ENCODE measurements at places on chromosomes 16 and 17.
A peak's percentile ranks its signal among the peaks of the same experiment; 100 is the strongest.

- no peak for DNase-seq
Observed at GRCh38 chr16:89290887-89291286, 73.4 kb downstream of the ZNF778 start.

DNA sequence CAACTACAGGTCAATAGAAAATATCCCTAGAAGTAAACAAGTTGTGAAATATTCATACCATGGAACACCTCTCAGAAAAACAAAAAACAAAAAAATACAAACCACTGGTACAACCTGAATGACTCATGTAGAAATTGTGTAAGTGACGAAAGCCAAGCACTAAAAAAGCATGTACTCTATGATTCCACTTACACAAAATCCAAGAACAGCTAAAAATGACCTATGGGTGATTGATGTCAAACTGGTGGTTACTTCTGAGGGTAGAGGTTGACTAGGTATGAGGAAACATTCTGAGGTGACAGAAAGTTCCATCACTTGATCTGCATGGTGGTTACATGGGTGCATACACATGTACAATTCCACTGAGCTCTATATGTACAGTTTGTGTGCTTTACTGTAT, 31.1 kb downstream of the DHRS7C start:
- no peak for DNase-seq

- no peak for DNase-seq
Observed at GRCh38 chr16:67773099-67773498, 33.3 kb downstream of the RANBP10 start.

GRCh38 chr16:80577485-80578280, 36.9 kb downstream of the DYNLRB2 start:
- no peak for DNase-seq

DNA sequence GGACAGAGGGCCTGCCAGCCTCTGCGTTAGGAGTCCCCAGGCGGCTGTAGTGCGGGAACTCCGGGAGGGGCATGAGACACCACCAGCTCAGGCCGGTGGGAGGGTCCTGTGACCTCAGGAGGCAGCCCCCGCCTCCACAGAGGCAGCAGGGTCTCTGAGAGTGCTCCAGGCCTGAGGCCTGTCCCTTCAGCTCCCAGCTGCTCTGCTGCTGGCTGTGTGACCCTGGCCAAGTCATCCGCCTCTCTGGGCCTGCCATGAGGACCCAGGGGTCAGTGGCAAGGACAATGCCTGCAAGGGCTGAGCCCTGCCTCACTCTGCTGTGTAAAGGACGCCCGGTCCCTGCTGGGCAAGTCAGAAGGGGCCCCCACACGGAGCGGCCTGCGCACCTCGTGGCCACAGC, 27.1 kb upstream of the ZFPM1 start:
- DNase-seq, result no peak

GRCh38 chr17:50556803-50557202, 3.7 kb upstream of the CACNA1G start:
- DNase-seq, result no peak

DNA sequence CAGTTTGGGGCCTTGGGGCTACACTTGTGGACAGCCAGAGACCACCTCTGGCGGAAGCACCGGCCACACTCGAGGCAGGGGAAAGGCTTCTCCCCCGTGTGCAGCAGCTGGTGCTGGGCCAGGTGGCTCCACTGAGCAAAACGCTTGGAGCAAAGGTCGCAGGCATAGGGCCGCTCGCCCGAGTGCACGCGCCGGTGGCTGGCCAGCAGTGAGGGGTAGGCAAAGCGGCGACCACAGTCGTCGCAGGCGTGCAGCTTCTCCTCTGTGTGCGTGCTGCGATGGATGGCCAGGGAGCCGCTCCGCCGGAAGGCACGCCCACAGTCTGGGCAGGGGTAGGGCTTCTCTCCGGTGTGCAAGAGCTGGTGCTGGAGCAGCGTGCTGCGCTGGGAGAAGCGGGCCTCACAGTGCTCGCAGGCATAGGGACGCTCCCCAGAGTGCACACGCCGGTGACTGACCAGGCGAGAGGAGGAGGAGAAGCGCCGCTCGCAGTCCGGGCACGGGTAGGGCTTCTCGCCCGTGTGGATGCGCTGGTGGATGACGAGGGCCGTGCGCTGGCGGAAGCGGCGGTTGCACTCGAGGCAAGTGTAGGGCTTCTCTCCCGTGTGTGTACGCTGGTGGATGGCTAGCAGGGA, 5.8 kb downstream of the ZNF689 start:
- no peak for DNase-seq

DNA sequence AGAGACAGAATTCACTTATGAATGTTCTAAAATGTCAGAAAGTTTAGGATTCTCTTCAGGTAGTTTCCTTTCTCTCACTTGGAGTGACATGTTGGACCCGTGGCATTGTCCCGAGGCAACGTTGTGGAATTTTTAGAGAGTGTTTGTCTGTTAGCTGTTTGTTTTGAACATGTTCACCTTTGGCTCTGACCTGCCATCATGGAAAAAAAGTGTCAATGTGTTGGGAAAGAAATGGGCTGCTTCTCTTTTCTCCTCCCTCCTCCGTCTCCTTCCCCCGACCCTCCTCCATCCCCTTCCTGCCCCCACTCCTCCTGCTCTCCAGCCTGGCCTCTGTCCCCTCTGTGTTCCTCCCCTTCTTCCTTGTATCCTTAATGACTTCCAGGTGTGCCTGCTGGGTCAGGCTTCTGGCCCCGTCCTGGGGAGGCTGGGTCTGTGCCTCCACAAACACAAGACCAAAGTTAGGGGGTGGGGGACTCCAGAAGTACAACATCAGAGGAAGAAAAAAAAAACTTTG, 463.1 kb downstream of the MAF start:
- DNase-seq, result no peak

DNA sequence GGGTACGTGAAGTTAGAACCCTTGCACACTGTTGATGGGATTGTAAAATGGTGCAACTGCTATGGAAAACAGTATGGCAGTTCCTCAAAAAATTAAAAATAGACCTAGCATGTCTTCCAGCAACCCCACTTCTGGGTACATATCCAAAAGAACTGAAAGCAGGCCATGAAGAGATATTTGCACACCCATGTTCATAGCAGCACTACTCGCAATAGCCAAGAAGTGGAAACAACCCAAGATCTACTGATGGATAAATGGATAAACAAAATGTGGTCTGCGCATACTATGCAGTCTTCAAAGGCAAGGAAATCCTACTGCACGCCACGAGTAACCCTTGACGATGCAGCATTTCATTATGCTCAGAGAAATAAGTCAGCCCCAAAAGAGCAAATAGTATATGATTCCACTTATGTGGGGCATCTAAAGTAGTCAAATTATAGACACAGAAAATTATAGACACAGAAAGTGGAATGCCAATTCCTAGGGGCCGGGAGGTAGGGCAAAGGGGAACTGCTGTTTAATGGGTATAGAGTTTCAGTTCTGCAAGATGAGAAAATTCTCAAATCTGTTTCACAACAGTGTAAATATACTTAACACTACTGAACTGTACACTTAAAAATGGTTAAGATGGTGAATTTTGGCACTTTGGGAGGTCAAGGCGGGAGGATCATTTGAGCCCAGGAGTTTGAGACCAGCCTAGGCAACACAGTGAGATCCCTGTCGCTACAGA, 17.2 kb downstream of the CORO7 start:
- DNase-seq, result no peak

DNA sequence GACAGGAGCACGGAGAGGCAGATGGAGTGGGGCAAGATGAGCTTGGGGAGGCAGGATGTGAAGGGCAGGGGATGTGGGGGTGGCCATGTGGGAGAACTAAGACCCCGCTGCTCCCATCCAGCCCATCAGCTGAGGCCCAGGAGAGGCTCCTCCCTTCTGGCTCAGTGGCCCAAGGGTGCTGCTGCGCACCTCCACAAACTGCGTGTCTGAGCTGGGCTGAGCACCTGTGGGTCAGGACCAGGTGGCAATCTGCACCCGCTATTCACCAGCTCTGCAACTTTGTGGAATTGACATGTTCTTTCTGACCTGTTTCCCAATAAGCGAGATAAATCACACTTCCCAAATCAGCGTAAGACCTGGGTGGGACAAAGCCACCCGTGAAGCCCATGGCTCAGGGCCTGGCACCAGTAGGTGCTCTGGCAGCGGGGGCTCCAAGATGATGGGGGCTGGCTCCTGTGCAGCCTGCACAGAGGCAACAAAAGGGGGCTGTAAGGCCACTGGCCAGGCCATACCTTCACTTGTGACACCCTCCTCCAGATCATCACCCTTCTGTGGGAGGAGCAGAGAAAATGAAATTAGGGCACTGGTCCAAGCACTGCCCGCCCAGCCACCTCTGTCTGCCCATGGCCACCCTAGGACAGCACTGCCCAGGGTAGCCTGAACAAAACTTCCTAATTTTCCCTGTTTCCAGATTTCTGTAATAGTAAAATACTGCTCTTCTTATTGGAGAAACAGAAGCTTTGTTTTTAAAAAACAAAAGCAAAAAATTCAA, 11.7 kb upstream of the SREBF1 start:
- no peak for DNase-seq

DNA sequence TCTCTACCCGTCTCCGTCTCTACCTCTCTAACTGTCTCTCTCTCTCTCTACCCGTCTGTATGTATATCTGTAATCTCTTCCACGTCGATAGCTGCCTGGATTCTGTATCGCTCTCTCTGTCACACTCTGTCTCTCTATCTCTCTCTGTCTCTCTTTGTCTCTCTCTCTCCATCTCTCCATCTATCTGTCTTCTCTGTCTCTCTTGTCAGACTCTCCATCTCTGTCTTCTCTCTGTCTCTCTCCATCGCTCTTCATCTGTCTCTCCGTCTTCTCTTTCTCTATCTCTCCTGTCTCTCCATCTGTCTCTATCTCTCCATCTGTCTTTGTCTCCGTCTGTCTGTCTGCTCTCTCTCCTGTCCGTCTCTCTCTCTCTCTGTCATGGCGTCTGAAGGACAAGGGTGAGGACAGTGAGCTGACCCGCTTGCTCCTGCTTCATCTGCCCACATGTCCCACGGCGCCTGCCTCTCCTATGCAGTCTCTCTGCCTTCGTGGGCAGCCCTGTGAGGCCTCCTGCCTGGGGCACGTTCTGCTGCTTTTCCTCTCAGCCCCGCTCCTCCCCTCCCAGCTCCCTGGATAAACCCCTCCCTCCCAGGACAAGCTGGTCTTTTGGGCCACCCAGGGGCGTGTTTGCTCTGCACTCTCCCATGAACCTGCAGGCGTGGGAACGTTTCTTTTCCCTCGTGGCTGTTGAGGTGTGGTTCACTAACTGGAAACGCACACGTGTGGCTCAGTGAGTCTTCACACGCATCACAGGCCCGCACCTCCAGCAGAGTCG, 18.9 kb downstream of the ACSF3 start:
- DNase-seq, result no peak

DNA sequence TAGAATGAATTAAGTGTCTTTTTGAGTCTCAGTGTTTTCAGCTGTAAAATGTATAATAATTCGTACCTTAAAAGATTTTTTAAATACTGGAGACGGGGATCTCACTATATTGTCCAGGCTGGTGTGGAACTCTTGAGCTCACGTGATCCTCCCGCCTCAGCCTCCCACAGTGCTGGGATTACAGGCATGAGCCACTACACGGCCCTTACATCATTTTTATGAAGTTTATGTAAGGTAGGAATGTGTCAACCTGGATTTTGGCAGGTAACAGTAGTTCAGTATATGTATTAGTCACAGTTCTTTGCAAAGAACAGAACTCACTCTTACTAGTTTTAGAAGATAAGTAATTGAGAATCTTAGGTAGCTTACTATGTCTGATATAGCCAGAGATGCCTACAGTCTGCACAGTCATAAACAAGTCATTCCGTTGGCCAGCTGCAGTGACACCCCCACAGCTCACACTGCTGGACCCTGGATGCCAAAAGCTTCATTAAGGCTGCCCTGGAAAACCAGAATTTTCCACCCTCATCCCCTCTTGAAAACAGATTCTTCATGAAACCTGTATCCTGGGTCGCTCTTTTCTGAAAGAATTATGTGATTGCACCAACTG, 583 bp upstream of the COX6A2 start:
- DNase-seq, result no peak

GRCh38 chr17:18181358-18181757, 2.3 kb upstream of the ALKBH5 start:
- peak; percentile 61 for DNase-seq

DNA sequence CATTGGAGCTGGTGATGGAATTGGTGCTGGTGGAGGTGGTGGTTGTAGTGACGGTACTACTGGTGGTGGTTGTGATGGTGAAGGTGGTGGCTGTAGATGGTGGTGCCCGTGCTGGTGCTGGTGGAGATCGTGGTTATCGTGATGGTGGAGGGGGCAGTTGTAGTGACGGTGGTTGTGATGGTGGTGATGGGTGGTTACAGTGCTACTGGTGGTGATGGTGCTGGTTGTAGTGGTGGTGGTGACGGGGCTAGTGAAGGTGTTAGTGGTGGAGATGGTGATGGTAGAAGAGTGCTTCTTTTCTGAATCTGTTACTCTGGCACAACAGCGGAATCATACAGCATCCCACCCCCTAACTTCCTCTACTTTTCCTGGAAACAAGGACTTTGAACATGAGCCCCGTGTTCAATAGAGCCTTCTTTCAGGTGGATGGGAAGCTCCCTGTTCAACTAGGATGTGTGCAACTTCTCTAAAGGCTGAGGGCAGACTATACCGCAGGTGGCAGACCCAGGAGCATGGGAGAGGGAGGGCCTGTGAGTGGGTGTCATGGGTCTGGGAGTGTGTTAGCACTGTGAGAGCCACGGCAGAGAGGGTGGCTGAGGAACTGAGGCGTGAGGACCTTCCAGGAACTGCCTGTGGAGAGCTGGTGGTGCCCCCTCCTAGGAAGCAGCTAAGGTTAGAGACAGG, 8.2 kb downstream of the TBX21 start:
- DNase-seq, result no peak

GRCh38 chr16:11511801-11512200, 74.9 kb downstream of the LITAF start:
- DNase-seq, result no peak

- no peak for DNase-seq
Observed at GRCh38 chr17:73950593-73950914, 252.9 kb upstream of the RPL38 start.

- no peak for DNase-seq
Observed at GRCh38 chr17:40936437-40936971, 942 bp downstream of the KRT23 start.

- peak; percentile 66 for DNase-seq
Observed at GRCh38 chr17:78258323-78259191, 27.1 kb downstream of the TMEM235 start.

GRCh38 chr16:30816769-30817168, 29.8 kb upstream of the ZNF629 start:
- DNase-seq, result no peak

Data from activated T-cell treated with anti-CD3 and anti-CD28 coated beads for 48 hours (primary cell).